ENCODE measurements at places on chromosomes 6 and 20.

GRCh38 chr6:69835414-69836179 is 30.8 kb upstream of the COL19A1 start:
- DNase-seq = no peak

DNA sequence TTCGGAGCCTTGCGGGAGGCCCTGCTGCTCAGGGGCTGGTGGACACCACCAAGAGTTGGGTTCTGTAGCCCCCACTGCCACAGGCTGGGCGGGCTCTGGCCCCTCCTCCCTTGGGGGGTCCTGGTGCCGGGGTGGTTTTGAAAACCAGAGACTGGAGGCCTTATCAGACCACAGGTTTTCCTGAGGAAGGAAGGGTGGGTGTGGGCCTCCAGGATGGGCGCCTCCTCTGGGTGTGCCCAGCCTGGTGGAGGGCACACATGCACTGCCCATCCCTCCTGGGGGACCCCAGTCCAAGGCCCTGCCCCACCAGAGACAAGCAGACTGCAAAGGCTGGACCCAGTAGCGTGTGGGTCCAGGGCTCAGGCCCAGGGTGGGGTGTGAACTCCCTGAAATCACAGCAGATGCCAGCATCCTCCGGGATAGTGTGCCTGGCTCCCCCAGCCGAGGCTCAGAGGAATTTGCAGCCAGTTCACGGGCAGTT is 13.5 kb upstream of the ZBTB46 start:
- DNase-seq = no peak

DNA sequence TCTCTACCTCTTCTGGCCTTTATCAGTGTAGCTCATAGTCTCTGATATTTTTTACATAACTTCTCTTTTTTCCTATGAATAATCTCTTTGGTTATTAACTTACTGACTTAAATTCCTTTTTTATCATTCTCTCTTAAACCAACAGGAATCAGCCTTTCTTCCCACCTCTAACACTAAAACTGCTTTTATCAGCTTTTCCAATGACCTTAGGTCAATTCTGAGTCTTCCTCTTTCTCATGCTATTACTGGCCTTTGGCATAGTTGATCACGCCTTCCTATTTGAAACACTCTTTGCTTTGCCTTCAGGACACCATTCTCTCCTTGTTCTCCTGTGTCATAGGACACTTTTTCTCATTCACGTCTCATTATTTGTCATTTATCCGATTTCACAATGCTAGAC is 8.1 kb upstream of the HINT3 start:
- no peak for DNase-seq

DNA sequence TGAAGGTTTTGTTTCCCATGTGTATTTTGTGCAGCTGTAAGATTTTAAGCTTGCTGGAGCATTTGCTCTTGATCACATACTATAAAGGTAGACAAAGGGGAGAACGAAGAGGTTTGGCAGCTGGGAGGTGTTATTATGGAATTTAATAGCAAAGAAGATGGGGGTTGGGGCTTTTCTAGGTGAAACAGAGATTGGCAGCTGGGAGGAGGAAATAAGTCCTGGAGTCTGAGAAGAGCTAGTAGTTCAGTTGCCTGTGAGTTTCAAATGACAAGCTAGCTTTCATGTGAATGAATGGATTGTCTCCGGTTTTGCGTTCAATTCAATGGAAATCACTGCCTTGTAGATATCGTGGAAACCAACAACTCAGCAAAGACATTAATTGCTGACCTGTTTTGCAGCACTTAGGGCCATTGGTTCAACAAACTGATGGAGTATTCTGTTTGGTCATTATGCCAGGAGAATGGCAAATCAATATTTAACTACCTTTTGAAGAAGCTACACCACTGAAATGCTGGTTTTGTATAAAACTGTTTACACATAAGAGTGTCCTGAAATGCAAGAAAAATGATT is 38.1 kb upstream of the FLRT3 start:
- no peak for DNase-seq

DNA sequence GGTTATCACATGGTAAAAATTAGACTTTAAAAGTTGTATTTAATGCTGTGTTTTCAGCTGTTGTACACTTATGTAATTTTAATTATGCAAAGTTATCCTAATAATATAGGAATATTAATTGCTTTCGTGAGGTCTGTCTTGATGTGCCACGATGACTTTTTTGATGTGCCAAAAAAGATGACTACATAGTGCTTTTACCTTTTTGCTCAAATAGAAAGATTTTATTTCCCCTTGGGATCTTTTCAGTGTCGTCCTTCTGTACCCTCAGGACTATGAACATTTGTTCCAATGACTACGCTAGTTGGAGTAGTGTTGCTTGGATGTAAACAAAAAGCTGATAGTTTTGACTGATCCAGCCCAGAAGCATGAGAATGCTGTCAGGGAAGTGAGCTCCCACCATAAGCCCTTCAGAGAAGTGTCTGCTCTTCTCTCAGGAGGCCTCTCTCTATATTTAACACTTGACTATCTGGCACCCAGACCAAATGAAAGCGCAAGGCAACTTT is 1.2 kb upstream of the CD164 start:
- DNase-seq = no peak

GRCh38 chr6:97269821-97270220 is 13.2 kb downstream of the MMS22L start:
- DNase-seq = no peak

- no peak for DNase-seq
These were observed 10.5 kb upstream of the TOX2 start for GRCh38 chr20:43903953-43904826.

DNA sequence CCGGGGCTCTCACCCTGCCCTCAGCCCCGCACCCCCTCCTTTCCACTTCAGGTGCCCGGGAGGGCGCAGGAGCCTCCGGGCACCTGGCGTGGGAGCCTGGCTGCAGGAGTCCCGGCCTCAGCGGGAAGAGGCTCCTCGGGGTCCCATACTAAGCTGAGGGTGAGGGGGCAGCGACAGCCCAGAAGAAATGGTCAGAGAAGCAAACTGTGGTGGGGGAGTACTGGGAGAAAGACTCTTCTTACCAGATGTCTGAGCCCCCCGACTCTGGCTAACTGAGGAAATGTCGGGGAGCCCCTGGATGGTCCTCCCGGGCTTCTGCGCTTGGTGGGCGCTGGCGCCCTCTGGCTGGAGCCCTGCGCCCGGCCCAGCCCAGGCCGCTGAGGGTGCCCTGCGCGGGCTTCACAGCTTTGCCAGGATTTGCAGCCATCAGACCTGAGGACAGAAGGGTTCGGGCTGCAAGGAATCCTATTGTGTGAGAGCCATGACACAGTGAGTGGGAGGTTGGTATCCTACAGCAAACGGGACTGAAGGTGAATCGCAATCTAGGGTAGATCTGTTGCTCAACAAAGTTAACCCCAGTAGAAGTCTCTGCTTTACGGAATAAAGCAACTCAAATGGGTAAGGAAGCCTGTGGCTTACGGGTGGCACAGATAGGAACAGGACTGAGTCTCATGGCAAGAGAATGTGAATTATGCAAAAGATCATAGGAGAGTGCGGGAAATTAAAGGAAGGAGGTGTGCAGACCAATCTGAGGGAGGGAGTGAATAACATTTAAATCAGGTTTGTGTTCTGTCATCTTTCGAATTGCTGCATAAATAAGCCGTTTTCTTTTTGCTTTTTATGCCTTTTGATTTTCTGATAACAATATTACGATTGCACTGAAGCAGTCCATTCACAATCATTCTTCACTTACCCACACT is 639 bp upstream of the RCAN2 start:
- DNase-seq = no peak

DNA sequence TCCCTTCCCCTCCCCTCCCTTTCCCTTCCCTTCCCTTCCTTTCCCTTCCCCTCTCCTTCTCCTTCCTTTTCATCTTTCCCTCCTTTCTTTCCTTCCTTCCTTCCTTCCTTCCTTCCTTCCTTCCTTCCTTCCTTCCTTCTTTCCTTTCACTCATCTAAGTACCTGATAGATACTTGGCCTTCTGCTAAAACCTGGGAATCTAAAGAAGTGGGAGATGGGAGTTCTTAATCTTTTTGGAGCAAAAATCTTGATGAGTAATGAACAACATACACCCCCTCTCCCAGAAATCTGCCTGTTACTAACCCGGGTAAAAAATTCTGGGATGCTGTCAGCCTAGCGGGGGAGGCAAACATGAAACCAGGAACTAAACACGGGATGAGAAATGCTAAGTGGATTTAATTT is 100.7 kb downstream of the VEGFA start:
- DNase-seq = no peak

DNA sequence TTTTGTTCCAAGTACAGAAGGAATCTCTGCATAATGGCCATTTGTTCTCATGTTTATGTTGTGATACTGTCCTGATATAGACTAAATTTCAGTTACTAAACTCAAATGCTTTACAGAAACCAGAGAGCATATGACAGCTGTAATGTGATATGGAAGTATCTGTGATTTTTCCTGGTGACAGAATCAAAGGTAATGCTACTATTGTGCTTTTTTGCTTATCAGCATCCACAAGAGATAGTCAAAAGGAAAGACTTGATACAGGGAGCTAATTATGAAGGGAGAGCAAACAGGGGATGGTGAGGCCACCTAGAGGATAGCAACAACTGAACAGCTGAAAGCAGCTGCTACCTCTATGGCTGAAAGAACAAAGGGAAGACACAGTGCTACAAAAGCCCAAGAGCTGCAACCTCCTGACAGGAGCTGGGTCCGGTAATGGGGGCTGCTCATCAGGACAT is 181.4 kb downstream of the PHF3 start:
- no peak for DNase-seq

- no peak for DNase-seq
These were observed 63.3 kb downstream of the DAAM2 start for GRCh38 chr6:39855356-39855995.

DNA sequence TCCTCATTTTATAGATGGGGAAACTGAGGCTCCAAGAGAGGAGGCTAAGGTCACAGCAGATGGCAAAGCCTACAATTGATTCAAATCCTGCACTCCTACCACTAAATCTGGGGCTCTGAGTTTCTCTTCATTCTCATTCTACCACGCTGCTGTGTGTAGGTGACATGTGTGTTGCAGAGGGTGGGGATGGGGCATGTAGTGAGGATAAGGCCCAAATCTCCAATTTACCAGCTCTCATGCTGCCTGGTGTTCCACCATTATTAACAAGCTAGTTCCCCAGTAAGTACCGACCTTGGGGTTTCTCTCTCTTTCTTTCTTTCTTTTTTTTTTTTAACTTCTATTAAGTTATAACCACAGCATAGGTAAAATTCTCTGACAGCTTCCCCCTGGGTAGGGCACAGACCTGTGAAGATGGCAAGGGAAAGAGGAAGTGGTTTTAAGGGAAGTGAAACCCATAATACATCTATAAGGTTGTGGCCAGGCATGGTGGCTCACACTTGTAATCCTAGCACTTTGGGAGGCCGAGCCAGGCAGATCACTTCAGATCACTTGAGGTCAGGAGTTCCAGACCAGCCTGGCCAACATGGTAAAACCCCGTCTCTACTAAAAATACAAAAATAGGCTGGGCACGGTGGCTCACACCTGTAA is 13.0 kb upstream of the MATN4 start:
- DNase-seq = no peak

DNA sequence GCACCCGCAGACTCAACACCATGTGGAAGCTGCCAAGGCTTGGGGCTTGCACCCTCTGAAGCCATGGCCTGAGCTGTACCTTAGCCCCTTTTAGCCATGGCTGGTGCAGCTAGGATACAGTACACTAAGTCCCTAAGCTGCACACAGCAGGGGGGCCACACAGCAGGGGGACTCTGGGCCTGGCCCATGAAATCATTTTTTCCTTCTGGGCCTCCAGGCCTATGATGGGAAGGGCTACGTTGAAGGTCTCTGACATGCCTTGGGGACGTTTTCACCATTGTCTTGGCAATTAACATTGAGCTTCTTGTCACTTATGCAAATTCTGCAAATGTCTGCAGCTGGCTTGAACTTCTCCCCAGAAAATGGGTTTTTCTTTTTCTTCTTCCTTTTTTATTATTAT is 103.3 kb downstream of the SLC16A10 start:
- no peak for DNase-seq

DNA sequence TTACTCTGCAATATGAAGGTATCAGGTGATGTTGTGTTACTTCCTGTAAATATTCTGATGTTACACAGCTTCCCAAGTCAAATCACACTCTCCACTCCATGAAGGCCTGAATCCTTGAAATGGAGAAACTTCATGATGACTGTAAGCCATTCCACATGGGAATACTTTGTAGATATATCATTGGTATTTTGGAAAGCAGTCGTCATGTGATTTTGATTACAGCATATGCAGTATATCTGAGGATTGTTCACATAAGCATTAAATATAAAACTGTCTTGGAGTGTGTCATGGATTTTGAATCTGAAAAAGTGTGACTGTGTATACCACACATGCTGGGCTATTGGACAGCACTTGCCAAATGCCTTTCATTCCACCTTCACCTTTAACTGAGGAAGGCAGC is 118.3 kb upstream of the EXOC2 start:
- no peak for DNase-seq

GRCh38 chr20:32976746-32977145 is 27.5 kb downstream of the SUN5 start:
- DNase-seq = no peak

- no peak for DNase-seq
These were observed 2.2 kb upstream of the CCDC167 start for GRCh38 chr6:37501632-37502491.

GRCh38 chr6:159098636-159099106 is 53.9 kb upstream of the TAGAP start:
- no peak for DNase-seq

GRCh38 chr6:151179321-151179720 is 60.4 kb upstream of the AKAP12 start:
- no peak for DNase-seq

DNA sequence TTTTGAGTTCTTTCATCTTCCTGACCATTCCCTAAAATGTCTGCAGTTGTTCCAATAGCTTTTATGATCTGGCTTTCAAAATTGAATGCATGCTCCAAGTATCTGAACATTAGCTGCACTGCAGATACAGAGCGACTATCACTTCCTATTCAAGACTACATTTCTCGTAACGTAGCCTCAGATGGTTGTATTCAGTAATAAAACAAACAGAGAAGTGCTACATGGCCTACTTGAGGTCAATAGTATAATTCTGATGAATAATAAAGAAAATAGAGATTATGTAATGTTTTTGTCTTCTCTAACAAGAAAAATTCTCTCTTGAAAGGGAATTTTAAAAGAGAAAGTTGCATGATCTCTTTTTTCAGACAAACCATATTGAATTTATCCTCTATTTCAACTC is 333.9 kb upstream of the IRAK1BP1 start:
- DNase-seq = no peak

- DNase-seq = no peak
These were observed 177.5 kb upstream of the MMS22L start for GRCh38 chr6:97460394-97461080.

- no peak for DNase-seq
These were observed 38.9 kb downstream of the JARID2 start for GRCh38 chr6:15284743-15285142.

- no peak for DNase-seq
These were observed 22.0 kb downstream of the RNF146 start for GRCh38 chr6:127288705-127289104.

GRCh38 chr6:3377536-3378397 is 79.1 kb downstream of the SLC22A23 start:
- DNase-seq = no peak

DNA sequence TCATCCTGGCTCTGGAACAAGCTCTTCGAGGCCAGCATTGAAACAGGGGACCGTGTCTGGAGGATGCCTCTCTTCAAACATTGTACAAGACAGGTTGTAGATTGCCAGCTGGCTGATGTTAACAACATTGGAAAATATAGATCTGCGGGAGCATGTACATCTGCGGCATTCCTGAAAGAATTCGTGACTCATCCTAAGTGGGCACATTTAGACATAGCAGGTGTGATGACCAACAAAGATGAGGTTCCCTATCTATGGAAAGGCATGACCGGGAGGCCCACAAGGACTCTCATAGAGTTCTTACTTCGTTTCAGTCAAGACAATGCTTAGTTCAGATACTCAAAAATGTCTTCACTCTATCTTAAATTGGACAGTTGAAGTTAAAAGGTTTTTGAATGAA is 3.6 kb upstream of the CDKN1A start:
- DNase-seq = no peak
